AG08396 (cell line): ENCODE measurements at places on chromosomes 16 and 17.

- peak; percentile 85 for DNase-seq
Measured at GRCh38 chr17:46013502-46014165, 14.6 kb downstream of the STH start.

DNA sequence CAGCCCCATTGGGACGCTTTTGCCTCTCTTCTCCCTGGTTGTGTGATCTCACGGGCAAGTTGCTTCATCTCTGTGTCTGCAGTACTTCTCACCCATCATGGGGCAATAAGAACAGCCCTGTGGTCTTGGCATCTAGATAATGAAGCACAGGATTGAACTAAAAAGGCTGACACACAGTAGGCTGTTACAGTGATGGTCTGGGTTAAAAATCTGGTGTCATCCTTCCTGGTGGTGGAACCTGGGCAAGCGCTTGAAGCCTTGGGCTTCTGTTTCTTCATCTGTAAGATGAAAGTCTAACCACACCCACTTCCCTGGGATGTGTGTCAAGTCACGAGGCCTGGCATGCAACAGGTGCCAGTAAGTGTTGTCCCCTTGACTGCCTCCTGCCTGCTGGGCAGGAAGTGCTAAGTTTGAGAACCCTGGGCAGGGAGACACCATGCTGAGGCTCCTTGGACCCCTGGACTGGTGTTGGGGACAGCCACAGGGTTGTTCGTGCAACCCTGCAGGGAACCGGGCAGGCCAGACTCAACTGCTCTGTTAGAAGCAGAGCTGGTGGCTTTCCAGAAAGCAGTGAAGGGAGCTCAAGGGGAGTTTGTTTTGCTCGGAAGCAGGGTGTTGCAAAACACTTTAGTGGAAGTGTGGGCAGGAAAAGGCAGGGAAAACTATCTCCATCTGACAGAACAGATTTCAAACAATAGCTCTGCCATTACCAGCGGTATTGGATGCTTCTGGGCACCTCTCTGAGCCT is 5.9 kb upstream of the MAP2K3 start:
- no peak for DNase-seq

- peak; percentile 3 for DNase-seq
Measured at GRCh38 chr17:7633093-7633492, 3.2 kb downstream of the SHBG start.

DNA sequence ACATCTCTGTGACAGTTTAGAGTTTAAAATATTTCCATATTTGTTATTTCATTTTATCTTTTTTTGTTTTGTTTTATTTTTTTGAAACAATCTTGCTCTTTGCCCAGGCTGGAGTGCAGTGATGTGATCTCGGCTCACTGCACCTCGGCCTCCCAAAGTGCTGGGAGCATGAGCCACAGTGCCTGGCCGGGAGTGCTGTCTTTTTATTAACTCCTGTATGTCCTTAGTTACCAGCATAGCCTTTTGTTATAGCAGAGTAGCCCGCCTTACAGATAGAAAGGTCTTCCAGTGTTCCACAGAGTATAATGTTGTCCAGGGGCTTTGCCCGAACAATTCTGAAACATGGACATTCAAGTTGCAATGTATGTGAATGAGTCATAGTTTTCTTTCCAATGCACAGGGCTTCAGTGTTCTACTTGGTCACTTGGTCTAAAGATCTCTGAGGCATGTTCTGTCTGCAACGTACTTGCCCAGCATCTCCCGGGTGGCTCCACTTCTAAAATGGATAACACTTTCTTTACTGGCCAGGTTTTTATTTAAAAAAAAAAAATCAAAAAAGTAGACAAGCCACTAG is 125.6 kb downstream of the KCNJ18 start:
- no peak for DNase-seq

GRCh38 chr16:27441998-27442397 is 40.0 kb downstream of the IL21R start:
- no peak for DNase-seq
